ENCODE measurements at places on chromosomes 4 and X.
A peak's percentile ranks its signal among the peaks of the same experiment; 100 is the strongest.

DNA sequence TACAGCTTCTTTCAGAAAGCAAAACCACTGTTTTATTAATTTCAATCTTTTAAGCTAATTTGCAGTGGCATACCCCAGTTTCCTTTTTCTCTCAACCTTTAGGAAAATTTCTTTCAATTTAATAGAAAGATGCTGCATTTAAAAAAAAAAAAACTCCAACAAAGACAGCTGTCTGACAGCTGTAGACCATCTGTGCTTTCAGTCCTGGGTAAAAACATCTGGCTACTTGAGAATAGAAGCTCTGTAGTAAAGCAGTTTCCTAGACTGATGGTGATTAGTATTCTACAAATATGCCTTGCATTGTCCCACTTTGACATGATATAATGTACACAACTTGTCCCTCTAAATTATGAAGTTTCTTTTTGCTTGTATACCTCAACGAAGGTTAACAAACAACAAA lies 197.8 kb downstream of the EDA start:
- no peak overlapping the region for H3K27ac ChIP-seq
- DNase-seq = no peak
- no peaks in the 10 kb centered on the region for H3K27me3 ChIP-seq
- no peaks in the 10 kb centered on the region for H3K36me3 ChIP-seq

DNA sequence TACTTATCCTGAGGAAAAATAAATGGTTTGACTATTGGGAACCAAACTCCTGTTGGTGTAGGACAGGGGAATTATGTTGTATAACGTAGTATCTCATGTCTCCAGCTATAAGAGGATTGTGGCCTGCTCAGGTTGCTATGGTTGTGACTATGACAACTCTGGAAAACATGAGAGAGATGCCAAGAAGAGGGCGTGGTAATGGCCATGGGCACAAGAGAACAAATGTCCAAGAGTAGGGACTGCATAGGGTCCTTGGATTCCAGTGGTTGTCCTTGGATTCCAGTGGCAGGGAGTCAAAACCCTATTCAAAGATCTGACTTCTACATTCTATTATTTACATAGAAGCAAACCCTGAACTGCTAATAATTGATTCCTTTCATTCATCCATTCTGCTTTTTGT lies 6.8 kb upstream of the MOB1B start:
- DNase-seq = no peak
- no peaks in the 10 kb centered on the region for H3K36me3 ChIP-seq
- no peaks in the 10 kb centered on the region for H3K4me1 ChIP-seq
- no peaks in the 10 kb centered on the region for H3K27me3 ChIP-seq

DNA sequence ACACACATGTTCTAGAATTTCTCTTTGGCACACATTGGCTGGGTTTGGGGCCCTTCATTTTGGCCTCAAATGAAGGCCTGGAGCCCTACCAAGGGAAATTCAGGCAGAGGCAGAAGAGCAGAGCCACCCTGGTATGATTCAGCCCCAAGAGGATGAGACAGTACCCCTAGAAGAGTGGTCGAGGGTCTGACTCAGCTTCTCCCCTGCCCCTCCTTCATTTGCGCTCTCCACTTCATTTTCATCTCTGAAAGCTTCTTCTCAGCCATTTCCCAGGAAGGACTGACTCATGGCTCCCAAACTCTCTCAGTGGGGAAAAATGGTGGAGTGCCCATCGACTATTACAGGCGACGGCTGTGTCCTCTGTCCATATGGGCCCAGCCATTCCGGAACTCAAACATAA lies 43.5 kb downstream of the MAMLD1 start:
- peaks cover 10% of the 10 kb centered on the region for H3K4me1 ChIP-seq
- no peak overlapping the region for H3K4me3 ChIP-seq
- H3K27ac ChIP-seq = no peak overlapping the region
- H3K36me3 ChIP-seq = no peaks in the 10 kb centered on the region
- DNase-seq = no peak

DNA sequence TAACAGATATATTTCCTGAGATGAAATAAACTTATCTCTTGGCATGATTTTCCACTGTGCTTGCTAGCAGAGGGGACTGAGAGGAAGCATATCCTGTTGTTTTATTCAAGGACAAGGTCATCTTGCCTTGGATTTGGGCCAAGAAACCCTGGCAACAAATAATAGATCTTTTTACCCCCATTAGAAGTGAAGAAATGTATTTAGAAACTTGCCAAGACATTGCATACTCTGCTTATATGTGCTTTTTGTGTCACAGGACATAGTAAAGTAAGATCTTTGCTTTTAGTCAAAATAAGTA lies 170.2 kb downstream of the RAPGEF2 start:
- no peak overlapping the region for H3K27ac ChIP-seq
- H3K36me3 ChIP-seq = no peaks in the 10 kb centered on the region
- H3K27me3 ChIP-seq = no peaks in the 10 kb centered on the region
- no peak overlapping the region for H3K4me3 ChIP-seq
- peaks cover 8% of the 10 kb centered on the region for H3K4me1 ChIP-seq

DNA sequence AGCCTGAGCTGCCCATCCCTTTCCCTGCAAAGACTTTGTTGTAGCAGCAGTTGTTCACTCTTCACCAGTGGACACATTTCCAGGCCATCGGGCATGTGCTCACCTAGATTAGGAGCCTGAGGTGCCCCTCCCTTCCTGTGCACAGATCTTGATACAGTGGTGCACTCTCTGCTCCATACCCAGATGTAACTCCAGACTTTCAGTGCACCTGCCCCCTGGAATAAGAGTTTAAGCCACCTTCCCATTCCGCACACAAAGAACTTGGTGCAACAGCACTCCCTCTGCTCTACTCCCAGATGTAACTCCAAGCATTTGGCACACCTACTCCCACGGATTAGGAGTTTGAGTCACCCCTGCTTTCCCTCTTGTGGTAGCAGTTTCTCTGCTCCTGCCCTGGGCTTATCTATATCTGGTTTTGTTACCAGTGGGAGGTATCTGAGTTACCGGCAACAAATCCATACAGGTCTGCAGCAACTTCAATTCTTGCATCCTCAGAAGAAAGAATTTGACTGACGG lies 36.0 kb upstream of the PLK4 start:
- H3K4me3 ChIP-seq = no peak overlapping the region
- DNase-seq = no peak
- H3K27ac ChIP-seq = no peak overlapping the region
- H3K36me3 ChIP-seq = peaks cover 31% of the 10 kb centered on the region
- no peaks in the 10 kb centered on the region for H3K4me1 ChIP-seq

DNA sequence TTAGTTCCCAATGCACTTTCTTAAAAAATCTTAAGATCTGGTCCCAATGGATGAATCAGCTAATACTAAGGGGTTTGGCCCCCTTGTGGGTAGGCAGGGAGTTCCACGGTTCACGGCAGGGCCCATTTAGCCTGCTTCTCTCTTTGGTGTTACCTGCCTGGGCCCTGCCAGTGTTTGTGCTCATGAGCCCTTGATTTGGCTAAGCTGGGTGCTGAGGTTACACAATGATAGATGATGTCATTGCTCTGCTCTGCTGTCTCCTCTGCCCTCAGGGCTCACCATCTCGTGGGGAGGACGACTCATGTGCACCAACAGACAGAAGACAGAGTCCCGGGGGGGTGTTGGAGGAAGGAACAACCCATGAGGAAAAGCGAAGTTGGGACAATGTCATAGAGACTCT lies 24.4 kb downstream of the RTL5 start:
- H3K27me3 ChIP-seq = peaks cover 24% of the 10 kb centered on the region
- no peak overlapping the region for H3K4me3 ChIP-seq
- H3K36me3 ChIP-seq = no peaks in the 10 kb centered on the region
- DNase-seq = peak; percentile 18
- H3K27ac ChIP-seq = no peak overlapping the region

DNA sequence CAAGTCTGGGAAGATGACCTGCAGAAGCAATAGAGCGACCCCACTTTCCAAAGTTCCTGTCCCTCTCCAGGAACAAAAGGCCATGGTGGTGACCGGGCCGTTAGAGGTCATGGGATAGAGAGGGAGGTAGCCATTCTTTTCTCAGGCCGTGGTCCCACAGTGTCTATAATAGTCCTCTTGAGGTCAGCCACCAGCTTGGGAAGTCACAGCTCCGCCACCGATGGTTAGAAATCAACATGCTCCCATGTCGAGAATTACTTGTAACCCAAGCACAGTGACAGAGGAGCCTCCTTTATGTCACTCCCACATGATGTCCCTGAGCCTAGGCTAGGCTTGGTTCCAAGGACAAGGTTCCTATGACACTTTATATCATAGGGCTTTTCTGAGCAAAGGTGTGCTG lies 48.3 kb upstream of the CBR4 start:
- DNase-seq = no peak
- H3K36me3 ChIP-seq = no peaks in the 10 kb centered on the region
- no peak overlapping the region for H3K4me3 ChIP-seq
- no peaks in the 10 kb centered on the region for H3K4me1 ChIP-seq

- DNase-seq = peak; percentile 57
- no peak overlapping the region for H3K4me3 ChIP-seq
- H3K27ac ChIP-seq = no peak overlapping the region
Observed at GRCh38 chrX:135740681-135741149, 27.3 kb downstream of the CT45A1 start.

- H3K4me3 ChIP-seq = no peak overlapping the region
- H3K36me3 ChIP-seq = no peaks in the 10 kb centered on the region
- H3K4me1 ChIP-seq = no peaks in the 10 kb centered on the region
- no peaks in the 10 kb centered on the region for H3K27me3 ChIP-seq
Observed at GRCh38 chr4:29079260-29079659, 1640.9 kb upstream of the PCDH7 start.

DNA sequence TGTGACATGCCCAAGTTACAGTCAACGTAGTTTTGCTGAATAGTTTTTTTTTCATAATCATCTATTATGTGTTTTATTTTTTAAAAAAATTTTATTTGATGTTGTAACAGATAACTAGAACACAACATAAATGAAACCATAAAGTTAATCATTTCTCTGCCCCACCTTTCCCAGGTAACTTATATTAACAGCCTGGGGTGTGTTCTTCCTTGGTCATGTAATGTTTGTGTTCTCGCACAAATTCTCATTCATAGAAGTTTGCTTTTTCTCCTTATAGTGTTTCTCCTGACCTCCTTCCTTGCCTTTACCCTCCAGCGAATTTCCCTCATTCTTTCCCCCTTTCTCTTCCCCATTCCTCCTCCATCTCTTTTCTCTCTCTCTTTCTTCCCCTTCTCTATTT lies 214.8 kb downstream of the SOWAHB start:
- H3K27me3 ChIP-seq = peaks cover 35% of the 10 kb centered on the region
- DNase-seq = no peak
- H3K27ac ChIP-seq = no peak overlapping the region
- H3K36me3 ChIP-seq = no peaks in the 10 kb centered on the region
- H3K4me3 ChIP-seq = no peak overlapping the region

GRCh38 chr4:100060765-100061416 lies 110.8 kb upstream of the H2AZ1 start:
- peaks cover 4% of the 10 kb centered on the region for H3K27me3 ChIP-seq
- H3K4me1 ChIP-seq = peaks cover 3% of the 10 kb centered on the region
- H3K4me3 ChIP-seq = no peak overlapping the region
- no peaks in the 10 kb centered on the region for H3K36me3 ChIP-seq
- H3K27ac ChIP-seq = no peak overlapping the region
- no peak for DNase-seq

DNA sequence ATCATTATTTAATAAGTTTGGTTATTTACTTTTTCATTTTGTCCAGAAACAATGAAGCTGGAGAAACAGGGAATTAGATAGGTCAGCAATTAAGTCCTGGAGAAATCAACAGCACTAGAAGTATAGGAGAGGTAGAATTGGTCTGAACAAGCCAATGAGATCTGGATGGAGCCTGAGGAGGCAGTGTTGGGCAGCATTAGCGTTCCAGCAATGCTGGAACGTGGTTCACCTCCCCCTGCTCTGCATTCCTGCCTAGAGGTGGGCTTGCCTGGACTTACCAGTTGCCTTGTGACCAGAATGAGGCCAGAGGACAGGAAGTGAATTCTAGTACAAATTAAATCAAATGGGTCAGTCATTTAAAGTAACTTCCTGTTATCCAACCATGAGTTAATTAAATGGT lies 4.6 kb downstream of the RASSF6 start:
- H3K36me3 ChIP-seq = no peaks in the 10 kb centered on the region
- peaks cover 6% of the 10 kb centered on the region for H3K4me1 ChIP-seq
- H3K27ac ChIP-seq = no peak overlapping the region
- DNase-seq = no peak

- H3K4me3 ChIP-seq = no peak overlapping the region
- no peaks in the 10 kb centered on the region for H3K4me1 ChIP-seq
- no peaks in the 10 kb centered on the region for H3K27me3 ChIP-seq
- H3K27ac ChIP-seq = no peak overlapping the region
Observed at GRCh38 chr4:86329431-86329830, 30.4 kb downstream of the MAPK10 start.

GRCh38 chr4:39710098-39710896 lies 12.4 kb downstream of the UBE2K start:
- no peak overlapping the region for H3K4me3 ChIP-seq
- H3K4me1 ChIP-seq = peaks cover 49% of the 10 kb centered on the region

- no peak overlapping the region for H3K4me3 ChIP-seq
- H3K27ac ChIP-seq = no peak overlapping the region
- DNase-seq = no peak
- no peaks in the 10 kb centered on the region for H3K4me1 ChIP-seq
- H3K27me3 ChIP-seq = no peaks in the 10 kb centered on the region
Observed at GRCh38 chr4:185904381-185904780, 92.4 kb upstream of the SORBS2 start.

DNA sequence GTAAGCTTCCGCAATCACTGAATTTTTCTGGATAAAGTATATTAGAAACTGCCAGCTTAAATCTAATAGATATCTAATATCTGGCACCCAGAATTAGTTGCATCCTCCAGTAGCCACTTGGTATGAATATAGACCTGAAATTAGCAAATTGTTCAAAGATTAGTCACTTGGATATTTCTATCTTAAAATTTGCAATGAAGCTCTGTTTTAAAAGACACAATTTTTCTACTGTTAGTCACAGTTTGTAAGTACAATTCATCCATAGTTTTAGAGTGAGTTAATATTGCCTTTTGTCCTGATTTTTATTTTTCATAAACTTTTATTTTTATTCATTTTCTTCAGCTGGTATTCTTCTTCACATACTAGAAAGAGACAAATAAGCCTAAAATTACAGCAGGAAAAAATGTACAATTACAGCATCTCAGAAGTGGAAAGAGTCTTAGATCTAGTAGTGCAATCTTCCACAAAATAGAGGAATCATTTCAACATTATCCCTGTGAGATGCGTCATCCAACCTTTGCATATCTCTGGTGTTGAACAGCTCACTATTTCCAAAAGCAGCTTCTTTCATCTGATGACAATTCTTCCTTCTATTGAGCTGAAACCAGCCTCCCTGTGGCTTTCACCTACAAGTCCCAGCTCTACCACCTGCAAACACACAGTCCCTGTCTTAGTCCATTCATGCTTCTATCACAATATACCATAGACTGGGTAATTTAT lies 190.0 kb upstream of the AR start:
- H3K27me3 ChIP-seq = no peaks in the 10 kb centered on the region
- H3K4me1 ChIP-seq = no peaks in the 10 kb centered on the region
- no peak overlapping the region for H3K4me3 ChIP-seq
- no peak overlapping the region for H3K27ac ChIP-seq

Data from activated CD8-positive, alpha-beta T cell treated with anti-CD3 and anti-CD28 coated beads for 36 hours (primary cell).